ENCODE measurements at places on chromosomes 12 and 14. TPM values are rescaled to one million over a fixed set of nuclear protein-coding genes. Genes with fewer than 3 reads are reported as not detected.

- H3K4me1 ChIP-seq: peaks cover 78% of the 10 kb centered on the region
- H3K27ac ChIP-seq: no peak overlapping the region
- H3K36me3 ChIP-seq: peaks cover 43% of the 10 kb centered on the region
- H3K27me3 ChIP-seq: no peaks in the 10 kb centered on the region
- no peak overlapping the region for H3K4me3 ChIP-seq
Observed at GRCh38 chr12:106085213-106085612, 53.5 kb downstream of the NUAK1 start.

- DNase-seq: no peak
- no peaks in the 10 kb centered on the region for H3K36me3 ChIP-seq
- peaks cover 15% of the 10 kb centered on the region for H3K4me1 ChIP-seq
- no peak overlapping the region for H3K4me3 ChIP-seq
Observed at GRCh38 chr12:94710933-94711332, 60.6 kb upstream of the TMCC3 start.

The SLC7A8 gene
- 10.6 TPM for total RNA-seq

DNA sequence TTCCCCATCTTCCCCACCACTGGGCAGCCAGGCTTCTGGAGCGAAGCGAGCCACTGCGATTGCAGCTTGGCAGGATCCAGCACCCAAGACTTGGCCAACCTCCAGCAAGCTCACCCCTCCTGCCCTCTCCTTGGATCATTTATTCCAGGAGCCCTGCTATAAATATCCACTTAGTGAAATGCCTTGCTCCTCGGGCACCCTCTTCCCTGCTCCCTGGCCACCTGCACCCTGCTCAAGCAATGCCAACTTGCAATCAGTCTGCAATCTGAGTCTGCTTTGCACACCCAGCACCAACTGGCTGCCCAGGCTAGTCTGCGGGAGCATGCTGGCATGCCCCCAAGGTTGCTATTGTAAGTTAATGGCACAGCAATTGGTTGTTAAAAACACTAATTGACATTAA is 666.0 kb downstream of the MED13L start:
- peak; percentile 40 for DNase-seq
- no peak overlapping the region for H3K4me3 ChIP-seq
- H3K27me3 ChIP-seq: peaks cover 12% of the 10 kb centered on the region
- peaks cover 6% of the 10 kb centered on the region for H3K4me1 ChIP-seq

DNA sequence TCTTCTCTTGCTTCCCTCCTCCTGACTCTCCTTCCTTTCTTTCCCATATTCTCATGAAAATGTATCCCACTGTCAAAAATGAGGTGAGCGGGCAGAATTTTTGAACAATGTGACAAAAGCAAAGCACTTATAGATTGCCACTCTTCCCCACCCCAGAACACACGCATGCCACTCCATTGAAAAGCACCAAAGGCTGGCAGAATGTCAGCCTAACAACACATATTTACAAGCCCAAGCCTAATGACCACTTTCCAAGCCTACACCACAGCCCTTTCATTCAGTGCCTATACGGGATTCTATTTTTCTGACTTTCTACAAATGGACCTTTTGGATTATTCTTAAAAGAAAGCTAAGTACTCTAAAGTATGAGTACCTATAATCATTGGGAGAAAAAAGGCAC is 62.9 kb upstream of the METAP2 start:
- no peaks in the 10 kb centered on the region for H3K27me3 ChIP-seq
- no peaks in the 10 kb centered on the region for H3K36me3 ChIP-seq
- no peak overlapping the region for H3K27ac ChIP-seq
- H3K4me1 ChIP-seq: no peaks in the 10 kb centered on the region
- H3K4me3 ChIP-seq: no peak overlapping the region

- H3K27me3 ChIP-seq: peaks cover 73% of the 10 kb centered on the region
- peak; percentile 14 for DNase-seq
- no peak overlapping the region for H3K27ac ChIP-seq
- H3K36me3 ChIP-seq: no peaks in the 10 kb centered on the region
- H3K4me1 ChIP-seq: peaks cover 19% of the 10 kb centered on the region
Observed at GRCh38 chr14:100586403-100587085, 673 bp downstream of the BEGAIN start.

DNA sequence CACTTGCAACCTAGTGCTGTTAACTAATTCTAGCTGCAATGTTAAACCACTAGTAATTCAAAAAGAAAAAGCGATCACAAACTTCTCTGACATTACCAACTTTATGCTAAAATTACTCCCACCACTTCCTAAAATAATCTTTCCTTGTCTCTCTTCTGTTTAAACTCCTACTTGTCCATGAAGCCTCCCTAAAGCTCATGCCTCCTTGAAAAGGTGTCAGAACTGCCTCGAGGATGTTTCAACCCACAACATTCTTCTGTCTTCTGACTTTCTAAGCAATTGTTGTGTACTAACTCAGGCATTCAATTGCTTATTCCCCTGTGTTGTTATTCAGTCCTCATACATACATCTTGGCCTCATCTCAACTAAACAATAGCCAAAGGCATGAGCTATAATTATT is 5.9 kb downstream of the GNPTAB start:
- peak overlapping the region; percentile 82 for H3K27ac ChIP-seq
- no peak for DNase-seq
- H3K36me3 ChIP-seq: no peaks in the 10 kb centered on the region
- H3K27me3 ChIP-seq: no peaks in the 10 kb centered on the region
- H3K4me1 ChIP-seq: peaks cover 83% of the 10 kb centered on the region

The PAX9 gene
- total RNA-seq: not detected

DNA sequence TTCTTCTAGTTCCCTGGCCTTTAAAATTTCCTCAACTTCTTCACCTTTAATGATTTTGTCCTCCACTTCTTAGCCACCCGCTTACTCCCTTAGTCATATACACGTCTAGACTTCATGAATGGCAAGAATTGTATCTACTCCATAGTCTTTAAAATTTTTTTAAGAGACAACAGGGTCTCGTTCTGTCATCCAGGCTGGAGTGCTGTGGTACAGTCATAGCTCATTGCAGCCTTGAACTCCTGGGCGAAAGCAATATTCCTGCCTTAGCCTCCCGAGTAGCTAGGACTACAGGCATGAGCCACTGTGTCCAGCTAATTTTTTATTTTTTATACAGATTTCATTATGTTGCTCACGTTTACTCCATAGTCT is 47.9 kb downstream of the BBS10 start:
- H3K36me3 ChIP-seq: no peaks in the 10 kb centered on the region
- no peak overlapping the region for H3K4me3 ChIP-seq
- no peaks in the 10 kb centered on the region for H3K27me3 ChIP-seq
- no peaks in the 10 kb centered on the region for H3K4me1 ChIP-seq
- DNase-seq: no peak

The CBLN3 gene
- total RNA-seq: 0.55 TPM

- peaks cover 40% of the 10 kb centered on the region for H3K4me1 ChIP-seq
- H3K27me3 ChIP-seq: no peaks in the 10 kb centered on the region
- peak; percentile 2 for DNase-seq
- no peak overlapping the region for H3K4me3 ChIP-seq
- H3K36me3 ChIP-seq: no peaks in the 10 kb centered on the region
- H3K27ac ChIP-seq: no peak overlapping the region
Observed at GRCh38 chr12:109738878-109739665, 25.4 kb downstream of the FAM222A start.

The OVCH1 gene
- 0.25 TPM for total RNA-seq

GRCh38 chr12:108745641-108746040 is 14.3 kb upstream of the CORO1C start:
- no peak overlapping the region for H3K27ac ChIP-seq
- H3K4me3 ChIP-seq: no peak overlapping the region

The ZFHX2 gene
- 0.74 TPM for total RNA-seq

The COPS7A gene
- total RNA-seq: 73.2 TPM

The NANOG gene
- total RNA-seq: not detected

DNA sequence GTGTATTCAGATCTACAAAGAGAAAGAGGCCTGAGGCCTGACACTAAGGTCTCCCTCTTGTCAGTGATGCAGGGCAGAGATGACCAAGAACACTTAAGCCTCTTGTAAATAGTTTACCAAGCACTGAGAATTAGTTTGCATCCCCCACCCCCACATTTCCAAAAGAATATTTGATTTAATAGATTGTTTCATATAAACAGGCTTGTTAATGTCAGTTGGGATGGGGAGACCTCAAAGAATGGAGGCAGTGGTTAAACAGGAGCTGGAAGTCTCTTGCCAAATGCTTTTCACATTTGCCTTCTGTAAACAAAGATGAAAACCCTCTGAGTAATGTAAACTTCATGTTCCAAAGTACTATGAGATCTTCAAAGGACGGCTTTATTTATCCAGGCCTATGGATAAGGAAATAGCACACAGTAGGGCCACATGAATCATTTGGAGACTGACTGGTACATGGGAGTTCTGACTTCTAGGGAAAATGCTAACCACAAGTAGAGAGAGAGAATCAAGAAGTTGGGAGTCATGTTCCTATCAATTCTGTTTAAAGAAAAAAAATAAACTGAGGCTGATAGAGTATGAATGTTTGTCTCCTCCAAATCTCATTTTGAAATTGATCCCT is 234.7 kb downstream of the ANO2 start:
- DNase-seq: no peak
- H3K4me3 ChIP-seq: no peak overlapping the region
- no peaks in the 10 kb centered on the region for H3K27me3 ChIP-seq

The STAB2 gene
- 0.03 TPM for total RNA-seq

The MSI1 gene
- 4.8 TPM for total RNA-seq

The NYNRIN gene
- 8.0 TPM for total RNA-seq

GRCh38 chr12:95994476-95994875 is 1.7 kb downstream of the HAL start:
- H3K27ac ChIP-seq: no peak overlapping the region
- no peaks in the 10 kb centered on the region for H3K4me1 ChIP-seq
- H3K36me3 ChIP-seq: no peaks in the 10 kb centered on the region
- no peak for DNase-seq
- H3K4me3 ChIP-seq: no peak overlapping the region

Data from left ventricle myocardium inferior (tissue), 1 donor.